ENCODE measurements at places on chromosomes 3 and 15.

- DNase-seq = no peak
Measured at GRCh38 chr3:113193719-113194118, 17.6 kb upstream of the BOC start.

DNA sequence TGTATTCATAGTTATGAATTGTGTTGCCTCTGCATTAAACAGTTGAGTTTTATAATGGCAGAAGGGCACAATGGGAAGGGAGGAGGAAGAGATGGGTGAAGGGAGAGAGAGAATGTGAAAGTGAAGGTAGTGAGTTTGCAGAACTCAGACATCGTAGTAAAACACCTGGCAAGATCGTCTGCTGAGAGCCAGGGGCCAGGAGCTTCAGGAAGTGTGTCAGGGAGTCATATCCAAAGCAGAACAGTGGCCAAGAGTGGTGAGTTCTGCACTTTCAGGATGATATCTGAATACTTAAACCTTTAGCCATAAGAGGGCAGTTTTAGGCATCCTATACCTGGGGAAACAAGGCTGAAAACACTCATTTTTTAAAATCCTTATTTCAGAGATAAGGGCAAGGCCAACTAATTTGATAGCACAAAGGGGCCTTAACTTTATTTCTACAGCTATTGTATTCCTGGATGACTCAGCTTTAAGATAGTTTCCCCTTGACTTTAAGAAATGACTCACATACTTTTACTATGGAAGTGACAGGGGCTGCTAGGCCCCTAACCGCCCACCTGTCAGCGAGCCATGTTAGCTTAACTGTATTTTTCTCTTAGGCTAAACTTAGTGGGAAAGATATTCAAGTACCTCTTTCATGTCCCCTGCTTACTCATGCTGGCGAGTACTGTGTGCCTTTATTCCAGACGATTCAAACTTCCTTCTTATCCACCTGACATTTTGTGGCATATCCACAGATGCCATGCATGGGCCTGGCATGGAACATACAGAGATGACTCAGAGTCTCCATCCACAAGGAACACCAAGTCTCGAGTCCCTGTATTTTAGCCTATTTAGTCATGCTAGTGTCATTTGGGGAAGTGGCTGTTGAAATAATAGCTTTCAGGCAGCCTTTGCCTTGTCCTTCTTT, 53.9 kb downstream of the RLBP1 start:
- DNase-seq = no peak

GRCh38 chr3:195896361-195897080, 11.8 kb downstream of the TNK2 start:
- no peak for DNase-seq

GRCh38 chr3:23648996-23649395, 156.8 kb upstream of the UBE2E1 start:
- DNase-seq = no peak

- no peak for DNase-seq
Measured at GRCh38 chr3:11244121-11244677, 28.0 kb upstream of the ATG7 start.

DNA sequence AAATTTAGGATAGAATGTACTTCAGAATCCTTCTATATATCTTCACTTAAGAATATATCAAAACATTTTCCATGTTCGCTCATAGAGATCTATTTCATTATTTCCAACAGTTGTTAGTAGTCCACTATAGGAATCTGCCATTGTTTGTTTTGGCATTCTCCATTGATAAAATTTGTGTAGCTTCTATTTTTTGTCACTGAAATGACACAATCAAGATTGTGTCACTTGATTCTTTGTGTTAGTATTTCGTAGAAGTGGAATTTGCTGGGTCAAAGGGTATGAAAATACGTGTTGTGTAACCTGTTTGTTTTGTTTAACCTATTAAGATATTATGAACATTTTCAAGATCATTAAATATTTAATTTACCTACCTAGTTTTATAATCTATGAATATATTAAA, 15.9 kb upstream of the GPR156 start:
- DNase-seq = no peak

DNA sequence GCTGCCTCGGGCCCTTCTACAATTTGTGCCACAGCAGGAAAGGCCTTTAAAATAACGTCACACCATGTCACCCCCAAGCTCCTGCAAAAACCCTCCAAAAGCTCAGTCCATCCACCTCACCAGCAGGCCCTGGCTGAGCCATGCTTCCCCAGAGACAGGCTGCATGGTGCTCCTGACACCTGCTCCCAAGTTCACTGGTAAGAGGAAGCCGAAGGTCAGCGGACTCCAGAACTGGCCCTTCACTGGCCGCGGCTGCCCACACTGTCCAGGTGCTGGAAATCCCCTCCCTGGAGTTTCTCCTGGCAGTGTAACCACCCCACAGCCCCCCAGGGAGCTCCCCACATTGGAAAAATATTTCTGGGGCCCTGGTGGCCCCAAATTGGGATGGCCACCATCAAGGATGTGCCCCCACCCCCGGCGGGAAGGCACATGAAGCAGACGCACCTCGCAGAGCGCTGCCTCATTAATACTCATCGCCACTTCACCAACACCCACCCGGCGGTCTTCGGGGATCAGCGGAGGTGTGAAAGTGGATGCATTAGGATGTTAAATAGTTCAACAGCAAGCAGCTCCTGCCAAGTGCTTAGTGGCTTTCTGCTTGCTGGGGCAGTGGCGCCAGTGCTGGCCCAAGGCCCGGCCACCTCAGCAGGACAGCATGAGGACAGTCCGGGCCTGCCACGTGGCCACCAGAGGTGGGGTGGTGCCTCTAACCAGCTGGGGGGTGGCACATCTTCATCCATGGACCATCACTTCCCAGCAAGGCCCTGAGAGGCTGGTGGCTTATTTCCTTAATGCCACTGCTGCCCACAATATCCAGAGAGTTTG, 146.1 kb upstream of the IQSEC1 start:
- no peak for DNase-seq

DNA sequence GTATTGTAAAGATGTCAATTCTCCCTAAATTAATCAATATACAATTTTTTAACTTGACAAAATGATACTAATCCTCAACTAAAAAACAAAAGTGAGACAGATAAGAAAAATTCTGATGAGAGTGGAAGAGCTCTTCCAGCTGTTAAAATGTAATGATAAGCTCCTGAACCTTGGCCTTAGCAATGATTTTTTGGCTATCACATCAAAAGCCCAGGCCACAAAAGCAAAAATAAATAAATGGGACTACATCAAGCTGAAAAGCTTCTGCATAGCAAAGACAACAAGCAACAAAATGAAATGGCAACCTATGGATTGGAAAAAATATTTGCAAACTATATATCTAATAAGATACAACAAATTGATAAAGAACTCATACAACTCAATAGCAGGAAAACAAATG, 24.0 kb upstream of the SRPRB start:
- DNase-seq = no peak

DNA sequence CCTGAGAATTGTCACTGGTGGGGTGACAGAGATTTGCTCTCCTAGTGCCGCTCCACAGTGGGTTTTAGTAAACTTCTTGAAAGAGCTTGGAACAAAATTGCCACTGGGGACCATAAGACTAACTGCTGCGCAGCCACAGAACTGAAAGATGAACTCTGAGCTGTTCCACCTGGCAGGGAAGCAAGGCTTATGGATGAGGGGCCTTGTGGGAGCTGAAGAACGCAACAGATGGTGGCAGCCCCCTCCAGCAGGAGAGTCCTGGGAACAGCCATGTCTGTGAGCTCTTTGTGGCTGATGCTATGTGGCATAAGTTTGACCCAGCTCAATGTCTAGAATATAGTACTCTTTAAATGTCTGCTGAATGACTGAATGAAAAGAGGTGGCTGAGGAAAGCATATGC, 66.8 kb upstream of the C2CD4B start:
- no peak for DNase-seq

- no peak for DNase-seq
Measured at GRCh38 chr15:92845126-92845508, 55.0 kb upstream of the CHD2 start.

DNA sequence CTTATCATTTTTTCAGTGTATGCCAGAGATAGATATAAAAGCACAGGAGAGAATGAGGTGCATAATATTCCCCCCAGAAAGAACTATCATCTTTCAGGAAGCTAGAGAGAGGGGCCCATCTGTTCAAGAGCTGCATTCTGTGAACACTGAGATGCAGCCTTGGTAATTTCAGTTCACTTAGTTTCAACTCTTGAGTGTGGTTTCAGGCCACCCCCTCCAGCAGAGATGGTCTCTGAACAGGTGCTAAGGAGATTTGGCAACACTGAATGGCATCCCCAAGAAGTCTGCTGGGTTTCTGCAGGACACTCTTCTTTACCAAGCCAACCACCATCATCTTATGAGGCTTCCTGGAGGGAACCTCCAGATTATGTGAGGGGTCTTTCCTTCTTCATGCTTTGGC, 30.4 kb upstream of the LIMD1 start:
- DNase-seq = no peak

GRCh38 chr3:122099255-122099654, 44.1 kb downstream of the CD86 start:
- DNase-seq = no peak

DNA sequence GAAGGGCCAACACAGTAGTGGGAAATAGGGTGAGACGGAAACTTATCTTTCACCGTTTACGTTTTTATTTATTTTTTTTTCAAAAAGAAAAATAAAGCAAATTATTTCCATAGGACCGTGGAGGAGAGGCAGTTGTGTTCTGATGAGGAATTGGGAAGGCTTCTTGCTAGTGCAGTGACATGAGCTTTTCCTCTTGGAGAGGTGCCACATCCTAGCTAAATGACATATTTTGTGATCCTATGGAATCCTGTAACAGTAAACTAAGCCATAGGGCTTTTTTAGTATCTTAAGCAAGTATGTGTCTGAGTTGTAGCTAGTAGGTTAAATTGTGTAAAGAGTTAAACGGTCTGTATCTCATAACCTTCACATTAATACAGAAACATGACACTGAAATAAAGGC, 609.9 kb downstream of the RBMS3 start:
- DNase-seq = no peak

DNA sequence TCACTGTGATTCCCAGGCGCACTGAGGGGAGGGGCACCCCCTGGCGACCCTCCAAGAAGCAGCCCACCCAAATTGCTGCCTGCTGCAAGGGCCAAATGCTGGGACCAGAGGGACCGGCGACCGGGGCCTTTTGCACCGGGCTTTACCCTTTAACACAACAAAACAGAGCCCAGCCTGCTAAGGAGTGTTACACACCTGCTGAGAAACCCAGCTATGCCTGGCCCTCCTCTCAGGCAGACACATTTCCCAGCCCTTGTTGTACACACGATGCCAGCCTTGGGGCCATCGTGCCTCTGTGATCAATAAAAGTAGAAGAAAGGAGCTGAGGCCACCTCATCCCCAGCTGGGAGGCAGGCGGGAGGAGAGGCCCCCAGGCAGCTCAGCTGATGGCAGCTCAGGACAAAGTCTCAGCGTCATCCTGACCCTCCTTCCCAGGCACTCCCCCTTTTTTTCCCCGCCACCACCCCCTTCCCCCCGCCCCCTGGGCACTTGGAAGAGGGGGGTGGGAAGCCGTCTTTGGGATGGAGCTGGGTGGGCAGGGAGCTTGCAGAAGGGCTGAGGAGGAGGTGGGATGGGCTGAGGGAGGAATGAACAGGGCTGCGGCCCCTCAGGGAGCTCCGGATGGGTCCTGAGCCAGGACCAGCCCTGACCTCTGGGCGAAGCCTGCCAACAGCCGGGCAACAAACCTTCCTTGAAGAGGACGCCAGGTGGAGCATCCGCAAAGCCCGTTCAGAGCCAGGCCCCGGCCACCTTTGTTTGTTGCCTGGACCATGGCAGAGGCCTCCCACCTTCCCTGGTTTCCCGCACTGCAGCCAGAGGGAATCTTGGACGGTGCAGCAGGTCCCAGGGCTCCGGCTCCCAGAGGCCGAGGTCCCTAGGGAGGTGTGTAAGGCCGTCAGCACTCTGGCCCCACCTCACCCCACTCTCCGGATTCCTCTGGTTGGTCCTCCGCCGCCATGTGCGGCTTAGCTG, 45.9 kb upstream of the SEC61A1 start:
- DNase-seq = peak; percentile 22

GRCh38 chr15:78167227-78167888, 18.2 kb downstream of the IDH3A start:
- no peak for DNase-seq

DNA sequence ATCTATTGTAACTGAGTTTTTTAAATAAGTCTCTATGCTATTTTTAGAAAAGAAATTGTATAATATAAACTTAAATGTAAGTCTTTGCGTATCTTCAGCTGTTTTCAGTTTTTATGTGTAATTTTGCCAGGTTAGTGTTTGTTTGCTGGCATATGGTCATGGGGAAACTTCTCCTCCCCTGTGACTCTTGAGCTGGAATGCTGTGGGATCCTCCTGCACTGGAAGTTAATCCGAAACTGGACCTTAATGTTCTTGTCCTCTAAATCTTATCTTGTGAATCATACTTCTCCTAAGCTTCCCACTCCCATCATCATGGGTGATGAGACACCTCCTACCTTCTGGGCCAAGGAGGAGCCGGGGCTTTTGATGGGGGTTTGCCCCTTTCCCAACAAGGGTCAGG, 52.4 kb upstream of the CHST2 start:
- DNase-seq = no peak

- DNase-seq = no peak
Measured at GRCh38 chr3:50671331-50671730, 3.4 kb upstream of the DOCK3 start.

DNA sequence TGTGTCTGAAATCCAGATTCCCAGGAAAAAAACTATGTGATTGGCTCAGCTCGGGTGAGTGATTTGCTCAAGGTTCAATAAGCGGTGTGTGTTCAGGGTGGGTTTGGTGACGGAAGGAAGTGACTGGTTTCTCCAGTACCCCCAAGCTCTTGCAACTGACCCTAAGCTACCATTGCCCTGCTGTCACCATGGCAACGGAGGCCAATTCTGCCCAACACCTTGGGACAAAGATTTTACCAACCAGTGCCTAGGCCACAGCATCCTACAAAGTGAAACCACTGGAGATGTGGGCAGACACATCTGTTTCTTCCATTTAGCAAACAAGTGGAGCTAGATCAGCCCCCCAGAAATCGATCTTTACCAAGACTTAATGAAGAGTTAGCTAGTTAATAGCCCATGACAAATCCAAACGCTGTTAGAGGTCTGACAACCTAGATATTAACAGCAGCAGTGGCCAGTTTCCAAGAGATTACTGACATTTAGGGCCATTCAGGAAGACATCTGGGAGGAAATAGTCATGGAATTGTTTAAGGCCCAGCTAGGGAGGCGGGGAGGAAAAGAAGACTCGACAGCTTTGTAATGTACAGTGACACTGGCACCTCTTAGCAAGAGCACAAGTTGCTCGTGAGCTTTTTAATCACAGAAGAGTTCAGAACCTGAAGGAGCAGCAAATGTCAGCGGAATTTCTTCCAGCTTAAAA, 195.9 kb downstream of the SLCO3A1 start:
- no peak for DNase-seq

- no peak for DNase-seq
Measured at GRCh38 chr3:57221883-57222282, 5.6 kb upstream of the APPL1 start.

GRCh38 chr3:128455786-128456748, 10.6 kb downstream of the DNAJB8 start:
- no peak for DNase-seq

- no peak for DNase-seq
Measured at GRCh38 chr3:126349611-126350501, 7.4 kb downstream of the KLF15 start.

All from nephron progenitor cell (in vitro differentiated cells).